ENCODE measurements at places on chromosomes 6 and 20. TPM values are rescaled to one million over a fixed set of nuclear protein-coding genes. Genes with fewer than 3 reads are reported as not detected.

Gene UTRN
- 198 TPM for polyA plus RNA-seq

Gene SIRPB2
- polyA plus RNA-seq: 1.4 TPM

Gene THBS2
- 9.4 TPM for polyA plus RNA-seq

Gene LPIN3
- 18.0 TPM for polyA plus RNA-seq

Gene CNR1
- polyA plus RNA-seq: 0.14 TPM

Gene SOBP
- 8.2 TPM for polyA plus RNA-seq

Gene C6orf47
- 16.9 TPM for polyA plus RNA-seq

Gene NRN1
- 9.6 TPM for polyA plus RNA-seq

Gene ECT2L
- polyA plus RNA-seq: 2.0 TPM

Gene C20orf141
- not detected for polyA plus RNA-seq

Gene PRSS16
- polyA plus RNA-seq: 5.5 TPM

Gene GJA10
- polyA plus RNA-seq: not detected

Gene OPRM1
- polyA plus RNA-seq: not detected

Gene FABP7
- polyA plus RNA-seq: 8.7 TPM

Gene NNAT
- 65.0 TPM for polyA plus RNA-seq

Gene CCN6
- 0.32 TPM for polyA plus RNA-seq

Gene MUC22
- not detected for polyA plus RNA-seq

Gene KDM1B
- 22.4 TPM for polyA plus RNA-seq

Gene SRSF12
- 9.0 TPM for polyA plus RNA-seq

Gene MYLK2
- 0.86 TPM for polyA plus RNA-seq

Gene GINS1
- polyA plus RNA-seq: 20.5 TPM

Gene VSX1
- not detected for polyA plus RNA-seq
